Right renal pelvis (tissue), 4 donors: ENCODE measurements at places on chromosomes 1 and 21.

DNA sequence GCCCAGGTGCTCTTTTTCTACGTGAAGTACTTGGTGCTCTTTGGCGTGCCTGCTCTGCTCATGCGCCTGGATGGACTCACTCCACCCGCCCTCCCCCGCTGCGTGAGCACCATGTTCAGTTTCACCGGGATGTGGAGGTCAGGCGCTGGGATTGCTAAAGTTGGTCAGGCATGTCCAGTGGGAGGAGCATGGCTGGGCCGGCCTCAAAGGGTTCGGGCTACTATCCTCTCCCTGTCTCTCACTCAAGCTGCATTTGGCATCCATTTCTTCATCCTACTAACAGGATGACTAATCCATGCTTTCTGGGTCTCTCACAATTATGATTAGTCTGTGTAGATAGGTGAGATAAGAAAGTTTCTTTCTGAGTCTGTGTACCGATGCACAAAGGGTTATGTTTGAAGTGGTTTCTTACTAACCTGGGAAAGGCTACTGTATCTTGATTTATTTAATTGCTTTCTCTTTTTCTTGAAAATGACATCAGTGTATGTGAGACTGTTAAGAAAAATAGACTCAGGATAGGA, 135.9 kb downstream of the HHAT start:
- no peak for DNase-seq

DNA sequence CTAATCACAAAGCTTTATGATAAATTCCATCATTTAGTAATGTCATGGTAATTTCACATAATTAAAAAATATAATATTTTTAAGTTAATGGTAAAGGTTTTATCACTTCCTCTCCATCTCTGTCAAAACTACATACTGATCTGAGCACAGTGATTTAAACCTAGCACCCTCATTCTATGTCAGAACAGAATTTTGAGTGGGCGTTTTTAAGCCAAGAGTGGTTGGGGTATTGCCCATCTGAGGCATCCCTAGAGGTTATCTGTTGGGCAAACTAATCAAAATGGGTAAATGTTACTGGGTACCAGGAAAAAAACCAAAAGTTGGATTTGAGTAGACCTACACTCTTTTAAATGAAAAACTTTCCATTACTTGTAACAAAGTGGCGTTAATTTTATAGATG, 100.7 kb upstream of the GFI1 start:
- no peak for DNase-seq

DNA sequence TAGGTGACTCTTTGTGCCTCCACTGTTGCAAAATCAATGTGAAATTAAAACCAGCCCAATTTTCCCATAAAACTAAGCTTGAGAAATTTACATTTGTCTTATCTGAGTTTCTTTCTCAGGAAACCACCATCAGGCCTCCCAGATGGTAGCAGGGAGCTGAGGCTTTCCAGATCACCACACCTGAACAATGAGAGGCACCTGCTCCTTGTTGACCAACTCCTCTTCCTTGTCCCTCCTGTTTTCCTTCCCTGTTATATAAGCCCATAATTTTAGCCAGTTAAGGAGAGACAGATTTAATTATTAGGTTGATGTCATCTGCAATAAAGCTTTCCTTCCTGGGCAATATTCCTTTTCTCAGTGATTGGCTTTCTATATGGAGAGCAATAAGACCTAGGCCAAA, 32.0 kb upstream of the C1orf185 start:
- DNase-seq = no peak

GRCh38 chr1:235887676-235888075, 21.0 kb upstream of the LYST start:
- DNase-seq = no peak

GRCh38 chr1:155893389-155894142, 17.6 kb downstream of the RIT1 start:
- peak; percentile 23 for DNase-seq
